ENCODE measurements at places on chromosomes 13 and 19.

- DNase-seq, result no peak
Observed at GRCh38 chr19:1488282-1488601, 1.9 kb downstream of the PCSK4 start.

- DNase-seq, result no peak
Observed at GRCh38 chr19:8609279-8610040, 1.1 kb downstream of the ADAMTS10 start.

GRCh38 chr19:50739132-50739913 is 16.2 kb downstream of the CLEC11A start:
- no peak for DNase-seq

GRCh38 chr13:21147827-21148226 is 28.5 kb downstream of the SKA3 start:
- DNase-seq, result no peak

- DNase-seq, result no peak
Observed at GRCh38 chr13:50406831-50407230, 391.6 kb downstream of the KCNRG start.

DNA sequence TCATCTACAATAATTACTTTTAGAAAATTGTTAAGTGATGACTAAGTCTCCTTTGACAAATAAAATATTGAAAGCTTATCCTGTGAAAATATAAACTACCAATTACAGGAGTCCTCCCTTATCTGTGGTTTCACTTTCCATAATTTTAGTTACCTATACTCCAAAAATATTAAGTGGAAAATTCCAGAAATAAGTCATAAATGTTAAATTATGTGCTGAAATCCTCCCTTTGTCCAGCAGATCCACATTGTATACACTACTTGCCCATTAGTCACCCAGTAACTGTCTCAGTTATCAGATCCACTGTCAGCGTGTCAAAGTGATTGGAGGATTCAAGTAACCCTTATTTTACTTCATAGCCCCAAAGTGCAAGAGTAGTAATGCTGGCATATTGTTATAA is 98.1 kb downstream of the SERP2 start:
- DNase-seq, result no peak

- DNase-seq, result no peak
Observed at GRCh38 chr13:99282264-99283231, 24.4 kb upstream of the GPR18 start.

DNA sequence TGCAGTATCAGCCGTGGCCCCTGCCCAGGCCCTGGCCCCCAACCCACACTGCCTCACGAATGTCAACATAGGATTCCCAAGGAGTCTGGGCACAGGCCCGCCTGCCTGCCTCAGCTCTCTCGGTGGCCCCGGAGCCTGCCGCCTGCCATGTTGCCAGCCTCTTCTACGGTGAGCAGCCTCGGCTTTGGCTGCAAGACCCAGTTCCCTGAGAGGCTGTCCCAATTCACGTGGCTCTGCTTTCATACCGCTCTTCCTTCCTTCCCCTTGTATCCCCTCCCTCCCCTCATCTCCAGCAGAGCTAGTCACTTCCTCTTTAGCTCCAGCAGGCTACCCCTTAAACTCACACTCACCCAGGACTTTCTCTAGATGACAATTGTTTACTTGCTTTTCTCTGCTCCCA is 42.7 kb downstream of the SERP2 start:
- no peak for DNase-seq

- no peak for DNase-seq
Observed at GRCh38 chr19:16077984-16078758, 1.9 kb downstream of the TPM4 start.

DNA sequence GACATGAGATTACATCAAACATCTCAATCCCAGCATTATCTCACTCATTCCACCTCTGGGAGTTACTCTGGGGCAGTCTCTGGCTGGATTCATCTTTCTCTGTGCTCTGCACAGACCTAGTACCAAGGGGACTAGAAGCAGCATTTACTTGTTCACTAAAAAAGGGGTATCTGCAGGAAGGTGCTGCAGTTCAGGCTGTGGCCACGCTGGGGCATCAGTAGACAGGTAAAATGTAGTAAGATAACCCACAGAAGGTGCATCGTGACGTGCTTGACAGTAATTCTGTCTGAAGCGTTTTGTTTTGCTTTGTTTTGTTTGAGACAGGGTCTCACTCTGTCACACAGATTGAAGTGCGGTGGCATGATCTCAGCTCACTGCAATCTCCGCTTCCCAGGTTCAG is 29.3 kb downstream of the ZNF564 start:
- no peak for DNase-seq

- DNase-seq, result no peak
Observed at GRCh38 chr13:77040076-77040475, 13.1 kb upstream of the FBXL3 start.

DNA sequence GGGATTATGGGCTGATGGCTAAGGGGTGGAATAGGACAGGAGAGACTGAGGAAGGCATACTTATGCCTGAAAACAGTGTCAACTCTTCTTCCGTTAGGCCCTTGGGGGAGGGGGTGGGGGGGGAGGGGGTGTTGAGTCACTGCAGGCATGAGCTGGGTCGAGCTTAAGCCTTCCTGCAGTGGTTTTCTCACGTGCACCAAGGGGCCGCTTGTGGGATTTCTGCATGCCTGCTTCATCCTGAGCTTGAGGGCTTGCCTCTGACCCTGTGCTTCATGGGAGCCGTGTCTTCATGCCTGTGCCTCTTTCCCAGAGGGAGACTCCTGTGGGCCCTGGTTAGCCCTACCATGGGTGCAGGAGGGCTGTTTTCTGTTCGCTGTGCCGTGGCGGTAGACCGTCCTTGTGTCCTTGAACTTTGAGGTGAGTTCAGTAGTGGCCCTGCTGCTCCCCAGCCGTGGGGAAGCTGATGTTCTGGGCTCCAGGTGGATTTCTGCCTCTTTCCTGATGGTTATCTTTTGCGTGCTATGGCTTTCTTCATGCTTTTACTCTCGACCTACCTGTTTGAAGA is 186.1 kb downstream of the PCCA start:
- no peak for DNase-seq

DNA sequence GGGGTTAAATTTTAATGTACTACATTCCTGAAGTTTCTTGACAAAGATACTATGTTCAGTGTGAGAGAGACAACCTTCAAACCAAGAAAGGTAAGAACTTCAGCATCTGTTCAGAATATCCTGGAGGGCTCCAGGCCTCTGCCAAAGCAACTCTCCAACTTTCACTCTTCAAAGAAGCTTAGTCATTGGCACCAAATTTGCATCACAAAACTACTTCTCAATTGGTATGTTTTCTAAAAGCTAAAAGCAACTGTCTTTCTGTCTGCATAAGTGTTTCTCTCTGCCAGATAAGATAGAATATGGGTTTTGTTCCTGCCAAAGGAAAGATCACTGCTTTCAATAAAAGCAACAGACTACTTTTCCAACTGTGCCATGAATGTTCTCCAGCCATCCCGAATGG is 187.4 kb downstream of the SUCLA2 start:
- no peak for DNase-seq

DNA sequence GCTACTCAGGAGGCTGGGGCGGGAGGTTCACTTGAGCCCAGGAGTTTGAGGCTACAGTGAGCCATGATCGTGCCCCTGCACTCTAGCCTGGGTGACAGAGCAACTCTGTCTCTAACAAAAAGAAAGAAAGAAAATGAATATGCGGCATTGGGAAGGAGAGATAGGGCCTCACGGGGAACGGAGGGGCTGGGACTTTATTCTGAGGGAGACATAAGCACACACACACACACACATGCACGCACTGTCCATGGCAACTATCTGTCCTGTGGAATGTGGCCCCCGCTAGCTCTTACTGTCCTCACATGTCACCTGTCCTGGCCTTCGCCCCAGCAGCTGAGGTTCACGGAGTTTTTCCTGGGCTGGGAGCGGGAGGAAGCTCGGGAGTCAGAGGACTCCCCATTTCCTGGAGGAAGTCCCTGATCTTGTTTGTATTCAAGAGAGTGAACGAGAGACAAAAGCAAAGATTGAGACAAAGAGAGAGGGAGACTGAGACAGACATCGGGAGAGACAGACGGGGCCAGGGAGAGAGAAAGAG is 654 bp downstream of the STAP2 start:
- no peak for DNase-seq

DNA sequence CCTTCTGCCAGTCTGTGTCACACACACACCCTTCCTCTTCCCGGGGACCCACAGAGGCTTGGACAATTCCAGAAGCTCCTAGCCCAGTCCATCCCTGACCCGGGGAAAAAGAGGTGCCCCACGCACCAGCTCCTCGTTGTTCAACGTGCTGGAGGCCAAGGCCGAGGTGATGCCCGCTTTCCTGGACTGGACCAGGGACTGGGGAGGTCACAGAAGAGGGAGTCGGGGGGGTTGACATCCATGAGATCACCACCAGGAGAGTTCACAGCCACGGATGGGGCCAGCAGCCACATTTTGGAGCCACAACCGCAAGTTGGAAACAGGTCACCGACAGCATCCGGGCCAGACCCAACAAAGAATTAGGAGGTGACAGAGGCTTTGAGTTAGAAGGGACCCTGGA is 39.4 kb downstream of the UNC13A start:
- DNase-seq, result no peak

GRCh38 chr13:20431080-20431479 is 94.6 kb downstream of the CRYL1 start:
- no peak for DNase-seq

GRCh38 chr13:106550570-106551135 is 15.2 kb upstream of the EFNB2 start:
- DNase-seq, result no peak

DNA sequence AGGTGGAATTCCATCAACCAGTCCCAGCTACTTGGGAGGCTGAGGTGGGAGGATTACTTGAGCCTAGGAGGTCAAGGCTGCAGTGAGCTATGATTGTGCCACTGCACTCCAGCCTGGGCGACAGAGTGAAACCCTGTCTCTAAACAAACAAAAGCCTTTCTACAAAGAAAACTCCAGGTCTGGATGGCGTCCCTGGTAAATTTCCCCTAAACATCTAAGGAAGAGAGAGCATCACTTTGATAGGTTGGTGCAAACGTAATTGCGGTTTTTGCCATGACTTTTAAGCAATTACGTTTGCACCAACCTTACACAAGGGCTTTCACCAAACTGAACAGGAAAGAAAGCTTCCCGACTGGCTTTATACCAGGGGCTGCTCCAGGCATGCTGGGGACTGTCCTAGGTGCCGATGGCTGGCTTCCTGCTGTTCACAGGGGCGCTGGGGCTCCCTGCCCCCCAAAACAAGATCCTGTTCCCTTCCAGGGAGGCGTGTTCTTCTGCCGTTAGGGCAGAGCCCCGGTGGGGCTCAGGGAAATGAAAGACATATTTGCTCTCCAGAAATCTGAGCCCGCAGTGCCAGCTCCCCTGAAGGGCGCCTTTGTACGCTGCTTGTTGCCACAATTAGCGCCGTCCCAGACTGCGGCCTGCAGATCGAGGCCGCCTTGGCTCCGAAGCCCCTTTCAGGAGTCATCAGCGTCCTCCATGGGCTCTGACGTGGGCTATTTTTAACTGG is 38.7 kb upstream of the KLF2 start:
- DNase-seq, result no peak

All from T-helper 9 cell (primary cell).